ENCODE measurements at places on chromosomes 2 and 18.

- no peak for DNase-seq
Measured at GRCh38 chr2:65980531-65980930, 454.4 kb upstream of the MEIS1 start.

DNA sequence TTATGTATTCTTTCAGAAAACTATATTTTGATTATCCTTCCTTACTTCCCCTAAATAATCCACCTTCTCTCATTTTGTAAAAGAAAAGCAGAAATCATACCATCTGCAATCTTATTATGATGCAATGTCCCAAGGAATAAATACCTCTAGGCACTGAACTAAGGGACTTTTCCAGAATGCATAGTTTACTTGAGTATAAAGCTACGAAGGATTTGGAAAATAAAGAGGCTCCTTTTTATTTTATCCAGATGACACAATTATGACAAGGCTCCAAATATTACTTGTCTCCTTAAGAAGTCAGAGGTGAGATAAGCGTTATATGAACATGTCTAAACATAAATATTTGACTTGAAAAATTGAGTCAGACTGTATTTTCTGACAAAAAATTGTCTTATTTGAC, 72.1 kb downstream of the COL3A1 start:
- no peak for DNase-seq

- no peak for DNase-seq
Measured at GRCh38 chr2:189002079-189002478, 27.9 kb downstream of the COL3A1 start.

DNA sequence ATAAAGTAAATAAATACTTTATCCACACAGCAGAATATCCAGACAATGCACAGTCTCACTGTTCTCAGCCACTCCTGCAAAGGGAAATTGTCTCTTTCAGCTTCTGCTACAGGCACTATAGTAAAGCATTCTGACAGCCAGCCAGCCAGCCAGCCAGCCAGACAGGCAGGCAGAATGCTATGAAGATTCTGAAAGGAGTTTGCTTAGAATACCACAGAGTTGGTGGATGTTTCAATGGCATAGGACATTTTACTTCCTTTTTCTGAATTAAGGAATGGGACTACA, 116.1 kb upstream of the CYP26B1 start:
- no peak for DNase-seq

DNA sequence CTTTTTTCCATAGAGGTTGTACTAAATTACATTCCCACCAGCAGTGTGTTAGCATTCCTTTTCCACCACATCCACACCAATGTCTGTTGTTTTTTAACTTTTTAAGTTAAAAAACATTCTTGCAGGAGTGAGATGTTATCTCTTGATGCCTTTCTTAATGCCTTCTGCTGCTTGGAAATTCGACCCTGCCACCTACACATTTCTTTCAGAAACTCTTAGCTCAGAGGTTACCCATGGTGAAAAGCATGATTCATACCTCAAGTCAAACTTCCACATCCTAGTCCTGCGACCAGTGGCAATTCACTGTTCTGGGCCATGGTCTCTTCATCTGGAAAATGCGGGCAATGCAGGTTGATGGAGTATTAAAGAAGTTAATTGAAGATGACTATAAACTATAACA, 12.7 kb upstream of the HNMT start:
- no peak for DNase-seq

GRCh38 chr2:12787891-12788801, 71.4 kb downstream of the TRIB2 start:
- no peak for DNase-seq

DNA sequence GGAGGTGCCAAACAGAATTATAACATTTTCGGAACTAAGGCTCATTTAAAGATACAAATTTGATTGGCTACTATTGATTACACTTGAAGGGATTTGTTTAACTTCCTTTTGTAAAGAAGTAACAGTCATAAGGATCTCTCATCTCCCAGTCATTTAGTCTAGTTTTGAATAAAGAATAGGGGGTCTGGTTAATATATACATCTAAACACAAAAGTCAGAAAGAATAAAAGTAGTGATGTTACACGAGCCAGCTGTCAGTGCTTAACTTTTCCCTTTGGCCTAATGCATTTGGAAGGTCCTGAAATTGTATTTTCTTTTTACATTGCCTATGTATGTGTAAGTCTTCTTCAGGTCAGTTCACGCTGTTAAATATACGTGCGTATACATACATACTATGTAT, 8.1 kb downstream of the SEPTIN2 start:
- no peak for DNase-seq

GRCh38 chr2:28407131-28407975, 14.7 kb downstream of the FOSL2 start:
- DNase-seq = peak; percentile 30

GRCh38 chr2:227871375-227871791, at the start of gene DAW1:
TSS of gene DAW1 (plus strand) at chr2:227871631. CDS start at chr2:227871690, 59 bp downstream.
- DNase-seq = peak; percentile 63

DNA sequence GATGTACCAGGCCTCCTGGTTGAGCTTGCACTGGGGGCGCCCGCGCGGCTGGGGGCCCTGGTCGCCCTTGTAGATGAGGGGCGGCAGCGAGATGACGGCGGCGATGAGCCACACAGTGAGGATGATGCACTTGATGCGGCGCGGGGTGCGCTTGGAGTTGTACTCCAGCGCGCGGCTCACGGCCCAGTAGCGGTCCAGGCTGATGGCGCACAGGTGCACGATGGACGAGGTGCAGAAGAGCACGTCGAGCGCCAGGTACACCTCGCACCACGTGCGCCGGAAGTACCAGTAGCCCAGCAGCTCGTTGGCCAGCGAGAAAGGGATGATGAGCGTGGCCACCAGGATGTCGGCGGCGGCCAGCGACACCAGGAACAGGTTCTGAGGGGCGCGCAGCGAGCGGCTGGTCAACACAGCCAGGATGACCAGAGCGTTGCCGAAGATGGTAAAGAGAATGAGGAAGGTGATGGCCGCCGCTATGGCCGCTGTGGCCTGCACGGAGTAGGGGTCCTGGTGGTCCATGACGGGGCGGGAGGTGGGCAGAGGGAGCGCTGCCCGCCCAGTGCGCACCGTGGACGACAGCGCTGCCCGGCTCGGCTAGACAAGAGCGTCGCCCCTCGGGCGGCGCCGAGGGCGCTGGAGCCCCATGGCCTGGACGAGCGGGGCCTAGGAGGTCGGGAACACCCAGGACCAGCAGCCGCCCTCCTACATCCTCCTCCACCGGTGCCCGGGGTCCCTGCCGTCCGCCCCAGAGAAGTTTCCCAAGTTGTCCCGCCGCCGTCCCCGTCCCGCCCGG, 544 bp downstream of the ADRA2B start:
- no peak for DNase-seq

GRCh38 chr2:18422432-18423165, 137.9 kb downstream of the RDH14 start:
- no peak for DNase-seq

DNA sequence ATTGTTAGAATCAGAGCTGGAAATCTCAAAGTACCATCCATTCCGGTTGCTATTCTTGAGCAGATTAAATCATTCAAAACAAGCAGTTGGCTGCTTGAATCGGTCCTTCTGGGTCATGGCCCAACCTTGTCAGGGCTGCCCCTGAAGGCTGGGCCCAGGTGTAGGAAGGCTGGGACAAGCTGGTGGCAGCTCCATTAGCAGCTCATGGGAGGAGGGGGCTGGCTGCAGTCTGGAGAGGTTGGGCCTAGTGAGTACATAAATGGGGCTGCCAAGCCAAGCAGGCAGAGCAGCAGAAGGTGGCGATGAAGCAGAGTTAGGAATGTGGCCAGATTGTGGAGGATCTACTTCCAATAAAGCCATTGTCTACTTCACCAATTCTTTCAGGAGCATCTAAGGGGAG, 81.4 kb downstream of the ADCYAP1 start:
- no peak for DNase-seq

- DNase-seq = no peak
Measured at GRCh38 chr2:28523902-28524301, 28.0 kb downstream of the PLB1 start.

Data from activated T-cell treated with anti-CD3 and anti-CD28 coated beads, Interleukin-2, amount 50 U/mL, for 24 hours (primary cell).